ENCODE measurements at places on chromosomes 12 and 14.

DNA sequence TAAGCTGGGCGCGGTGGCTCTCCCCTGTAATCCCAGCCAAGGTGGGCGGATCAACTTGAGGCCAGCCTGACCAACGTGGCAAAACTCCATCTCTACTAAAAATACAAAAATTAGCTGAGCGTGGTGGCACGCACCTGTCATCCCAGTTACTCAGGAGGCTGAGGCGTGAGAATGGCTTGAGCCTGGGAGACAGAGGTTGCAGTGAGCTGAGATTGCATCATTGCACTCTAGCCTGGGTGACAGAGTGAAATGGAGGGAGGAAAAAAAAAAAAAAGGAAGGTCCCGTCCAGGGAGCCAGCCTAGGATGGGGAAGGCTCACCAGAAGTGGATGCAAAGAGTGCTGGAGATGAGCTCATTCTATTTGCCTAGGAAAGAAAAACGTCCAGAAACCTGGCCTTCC is 1.9 kb upstream of the CD27 start:
- DNase-seq = no peak

GRCh38 chr12:76964784-76965571 is 86.2 kb upstream of the CSRP2 start:
- no peak for DNase-seq

DNA sequence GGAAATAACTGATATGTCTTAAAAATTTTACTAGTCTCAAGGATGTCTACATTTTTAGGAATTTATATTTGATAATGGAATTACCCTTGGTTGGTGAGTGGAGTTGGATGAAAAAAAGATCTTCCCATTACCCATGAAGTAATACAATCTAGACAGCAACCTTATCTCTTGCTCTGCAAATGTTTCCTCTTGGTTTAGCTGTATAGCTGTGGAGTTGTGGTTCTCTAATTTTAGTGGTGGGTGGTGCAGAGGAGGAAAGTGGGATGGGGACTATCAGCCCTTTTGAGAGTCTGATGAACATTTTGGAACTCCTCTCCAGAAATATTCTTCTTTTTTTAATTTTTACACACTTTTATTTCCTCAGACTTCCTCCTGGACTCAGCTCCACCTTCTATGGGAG is 17.1 kb downstream of the SPX start:
- DNase-seq = no peak

GRCh38 chr14:24231263-24232120 is 675 bp downstream of the NEDD8 start:
- DNase-seq = no peak

- no peak for DNase-seq
These were observed 29.8 kb upstream of the RAP1B start for GRCh38 chr12:68580911-68581310.

GRCh38 chr14:78141590-78141989 is 28.6 kb upstream of the NRXN3 start:
- DNase-seq = no peak

- DNase-seq = peak; percentile 42
These were observed 30.7 kb upstream of the ESR2 start for GRCh38 chr14:64324895-64325294.

- no peak for DNase-seq
These were observed 1.9 kb upstream of the KLHDC1 start for GRCh38 chr14:49691031-49691430.

DNA sequence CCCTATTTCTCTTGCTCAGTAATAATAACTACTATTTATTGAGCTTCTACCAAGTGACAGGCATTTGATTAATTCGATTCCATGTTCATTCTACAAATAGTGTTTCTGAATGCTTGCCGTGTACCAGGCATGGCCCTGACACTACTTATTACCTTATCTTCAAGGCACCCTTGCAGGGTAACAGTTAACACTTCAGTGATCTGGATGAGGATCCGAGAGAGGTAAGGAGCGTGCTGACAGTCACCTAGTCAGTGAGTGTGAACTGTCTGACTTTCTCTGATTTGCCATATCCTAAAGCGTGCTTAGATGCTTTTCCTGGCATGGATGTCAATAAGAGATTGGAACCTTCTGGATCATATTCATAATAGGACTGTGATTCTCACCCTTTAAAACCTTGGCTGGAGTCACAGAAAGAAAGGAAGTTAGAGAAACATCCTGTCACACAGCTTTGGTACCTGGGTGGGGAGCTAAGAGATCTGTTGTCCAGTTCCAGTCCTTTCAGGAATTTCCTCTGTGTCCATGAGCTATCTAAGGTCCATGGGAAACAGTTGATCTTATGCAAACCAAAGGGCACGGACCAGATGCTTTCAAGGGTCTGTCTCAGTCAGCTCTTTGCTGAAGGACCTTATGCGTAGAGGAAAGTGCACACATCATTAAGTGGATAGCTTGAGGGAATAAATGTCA is 54.8 kb downstream of the PPFIBP1 start:
- no peak for DNase-seq

DNA sequence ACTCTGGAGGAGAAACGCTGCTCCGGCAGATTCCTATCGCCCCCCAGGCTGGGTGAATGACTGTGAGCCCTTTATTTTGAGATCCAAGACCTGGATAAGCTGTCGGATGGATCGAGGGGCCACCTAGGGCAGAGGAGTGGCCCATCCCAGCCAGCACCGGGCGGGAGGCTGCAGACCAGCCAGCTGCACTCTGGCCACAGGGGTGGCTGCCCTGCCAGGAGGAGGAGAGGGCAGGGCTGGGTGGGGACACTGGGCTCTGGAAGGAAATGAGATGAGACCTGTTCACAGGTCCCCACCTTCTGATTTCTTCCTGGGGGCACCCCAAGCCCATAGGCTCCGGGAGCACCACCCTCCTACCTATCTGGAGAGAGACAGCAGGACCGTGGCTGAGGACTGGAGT is 140.0 kb downstream of the PIWIL1 start:
- no peak for DNase-seq

DNA sequence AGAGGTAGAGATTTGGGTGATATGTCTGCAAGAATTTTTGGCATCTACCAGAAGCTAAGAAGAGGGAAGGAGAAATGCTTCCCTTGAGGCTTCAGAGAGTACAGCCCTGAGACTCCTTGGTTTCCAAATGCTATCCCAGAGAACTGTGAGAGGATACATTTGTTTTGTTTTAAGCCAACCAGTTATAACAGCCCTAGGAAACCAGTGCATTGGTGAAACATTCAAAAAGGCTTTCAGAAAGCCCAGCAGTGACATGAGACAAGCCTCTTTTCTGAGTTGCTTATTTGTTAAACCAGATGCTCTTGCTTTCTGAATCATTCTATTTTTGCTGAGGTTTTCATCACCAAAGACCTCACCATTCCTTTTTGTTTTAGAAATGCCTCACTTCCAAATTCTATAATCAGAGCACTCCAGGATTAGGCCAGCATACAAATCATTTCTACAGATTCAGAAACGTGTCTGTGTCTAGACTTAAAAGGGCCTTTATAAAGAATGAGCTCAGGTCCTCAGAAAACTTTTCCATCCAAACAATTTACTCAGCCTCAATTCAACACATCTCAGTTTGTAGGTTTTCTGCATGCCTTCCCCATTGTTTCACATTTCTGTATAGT is 1617.8 kb upstream of the FLRT2 start:
- DNase-seq = no peak

GRCh38 chr12:53977596-53978445 is 3.1 kb upstream of the HOTAIR start:
- DNase-seq = no peak

GRCh38 chr14:75457648-75458165 is 29.9 kb downstream of the JDP2 start:
- DNase-seq = no peak

- no peak for DNase-seq
These were observed 364.5 kb downstream of the PDZRN4 start for GRCh38 chr12:41552588-41552987.

DNA sequence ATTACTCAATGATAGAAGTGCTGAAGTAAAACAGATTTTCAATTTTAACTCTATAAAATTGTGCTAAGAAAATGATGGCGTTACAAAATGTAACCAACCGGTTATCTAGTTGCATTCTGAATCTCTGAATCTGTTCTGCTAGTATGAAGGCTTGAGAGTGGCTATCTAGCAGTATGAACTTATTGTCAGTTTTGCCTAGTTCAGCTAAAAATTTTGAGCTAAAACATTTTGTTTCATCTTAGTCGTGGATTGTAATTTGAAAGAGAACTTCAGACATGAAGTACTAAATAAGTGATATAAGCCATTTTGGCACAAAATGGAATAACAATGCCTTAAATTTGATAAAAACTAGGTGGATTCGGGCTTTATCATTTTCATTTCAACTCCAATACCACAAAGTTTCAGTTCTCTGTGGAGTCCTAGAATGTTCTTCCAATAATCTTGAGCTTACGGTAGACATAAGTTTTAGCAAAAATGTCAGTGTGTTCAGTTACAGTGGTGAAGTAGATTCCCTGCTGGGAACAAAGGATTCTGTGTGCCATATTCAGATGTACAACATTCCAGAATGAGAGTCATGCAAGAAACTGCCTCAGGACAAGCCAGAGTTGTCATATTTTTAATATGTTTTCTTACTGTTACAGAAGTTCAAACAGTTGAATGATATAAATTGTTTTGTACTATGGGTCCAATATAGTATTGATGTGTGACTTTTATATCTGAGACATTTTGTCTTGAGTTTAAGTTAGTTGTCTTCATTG is 28.1 kb downstream of the ATP6V1D start:
- no peak for DNase-seq

DNA sequence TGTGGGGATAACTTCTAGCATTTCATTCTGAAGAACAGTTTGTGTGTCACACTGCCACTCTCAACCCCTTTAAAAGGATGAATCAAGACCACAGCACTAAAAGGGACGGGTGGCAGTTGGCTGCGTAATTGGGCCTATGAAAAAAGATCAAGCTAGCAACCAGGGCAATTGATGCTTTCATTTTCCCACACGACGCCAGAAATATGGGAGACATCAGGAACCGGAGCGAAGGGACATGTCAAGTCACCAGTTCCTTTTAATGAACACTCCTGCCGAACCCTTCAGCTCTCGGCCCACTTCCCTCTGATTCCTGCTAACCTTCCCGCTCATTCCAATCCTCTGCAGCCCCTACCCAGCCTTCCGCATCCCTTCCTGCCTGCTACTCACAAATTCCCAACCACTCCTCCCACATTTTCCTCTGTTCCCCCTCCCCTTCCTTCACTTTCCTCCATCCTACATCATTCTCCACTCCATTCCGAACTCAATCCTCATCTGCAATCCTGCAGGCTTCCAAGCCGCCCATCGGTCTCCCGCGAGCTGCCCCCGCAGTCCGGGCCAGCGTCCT is 753 bp downstream of the CSRNP2 start:
- DNase-seq = peak; percentile 42

All from fibroblast of pulmonary artery (primary cell).